ENCODE measurements at places on chromosomes 5 and 9.

- no peak for DNase-seq
These were observed 372.3 kb downstream of the ADGRV1 start for GRCh38 chr5:90930756-90931431.

- DNase-seq, result no peak
These were observed 30.0 kb upstream of the FGD3 start for GRCh38 chr9:92917176-92917800.

GRCh38 chr9:89137542-89138462 is 40.8 kb downstream of the SHC3 start:
- no peak for DNase-seq

DNA sequence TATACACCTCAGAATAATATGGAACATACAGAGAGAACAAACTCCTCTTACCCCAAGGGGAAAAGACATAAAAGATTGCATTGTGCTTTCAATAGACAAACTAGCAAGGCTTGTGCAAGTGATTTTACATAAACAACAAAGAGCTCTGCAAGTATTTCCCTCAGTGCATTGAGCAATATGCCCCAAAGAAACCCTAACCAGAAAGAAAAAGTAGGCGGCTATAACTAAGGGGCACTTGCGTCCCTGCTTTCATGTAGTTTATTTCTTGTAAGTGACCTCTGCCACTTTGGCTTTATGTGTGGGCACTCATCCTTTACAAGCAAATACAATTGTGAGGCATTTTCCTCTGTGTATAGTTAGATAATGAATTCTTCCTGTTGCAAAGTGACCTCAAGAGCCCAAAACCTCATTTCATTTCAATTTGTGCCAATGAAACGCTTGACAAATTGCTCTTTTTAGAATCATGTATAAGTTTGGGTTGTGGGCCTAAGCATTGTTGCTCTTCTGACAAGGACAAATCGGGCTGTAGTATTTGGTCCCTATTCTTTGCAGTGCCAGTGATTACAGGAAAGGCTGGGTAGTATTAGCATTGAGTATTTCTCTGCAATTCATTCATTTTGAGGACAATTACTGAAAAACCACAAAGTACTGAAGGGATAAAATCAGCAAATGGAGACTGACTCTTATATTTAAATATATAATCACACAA is 282.2 kb downstream of the DTWD2 start:
- DNase-seq, result no peak

- no peak for DNase-seq
These were observed 13.4 kb upstream of the ZCCHC9 start for GRCh38 chr5:81288021-81288433.

GRCh38 chr5:119218830-119219782 is 136.7 kb upstream of the TNFAIP8 start:
- DNase-seq, result no peak

DNA sequence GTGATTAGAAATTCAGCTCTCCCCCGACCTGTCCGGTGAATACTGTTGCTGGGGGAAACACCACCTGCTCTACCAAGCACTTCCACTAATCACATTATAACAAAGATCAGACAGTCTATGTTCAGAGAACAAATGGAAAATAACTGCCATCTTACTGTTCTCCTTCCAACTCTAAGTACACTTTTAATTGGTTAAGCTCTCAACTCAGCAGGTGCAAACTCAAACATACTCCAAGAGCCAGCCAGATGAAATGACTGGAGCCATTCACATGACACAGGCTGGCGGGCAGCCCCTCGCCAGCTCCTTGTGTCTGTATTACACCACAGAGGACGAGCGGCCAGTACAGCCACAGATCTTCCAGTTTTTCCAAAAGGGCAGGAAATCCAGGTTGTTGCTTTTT is 16.1 kb downstream of the LIFR start:
- DNase-seq, result no peak

- DNase-seq, result no peak
These were observed 60.1 kb upstream of the ZNF608 start for GRCh38 chr5:124806373-124807077.

GRCh38 chr5:154370119-154370518 is 75.7 kb upstream of the SAP30L start:
- DNase-seq, result no peak

DNA sequence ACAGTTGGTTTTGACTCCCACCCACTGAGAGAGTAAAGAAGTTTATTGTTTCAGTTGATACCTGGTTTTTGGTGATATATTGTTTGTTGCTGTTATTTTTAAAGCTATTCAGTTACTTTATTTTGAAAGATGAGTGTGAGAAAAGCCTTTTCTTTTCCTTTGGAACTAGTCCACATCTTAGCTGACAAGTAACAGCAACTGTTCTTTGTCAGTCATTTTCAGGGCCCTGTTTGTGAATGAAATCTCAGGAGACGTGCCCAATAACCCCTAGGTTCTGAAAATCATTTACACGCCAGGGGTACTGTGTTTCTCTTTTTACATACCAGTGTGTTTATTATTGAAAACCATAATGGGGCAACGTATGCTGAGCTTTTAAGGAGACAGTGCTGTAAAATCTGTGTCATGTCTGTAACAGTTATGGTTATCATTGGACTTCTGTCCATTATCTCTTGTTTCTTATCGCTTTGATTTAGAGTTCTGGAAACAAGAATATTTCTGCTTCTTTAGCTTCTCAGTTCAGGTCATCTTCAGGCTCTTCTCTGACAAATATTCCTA is 75.0 kb downstream of the LIX1 start:
- no peak for DNase-seq

DNA sequence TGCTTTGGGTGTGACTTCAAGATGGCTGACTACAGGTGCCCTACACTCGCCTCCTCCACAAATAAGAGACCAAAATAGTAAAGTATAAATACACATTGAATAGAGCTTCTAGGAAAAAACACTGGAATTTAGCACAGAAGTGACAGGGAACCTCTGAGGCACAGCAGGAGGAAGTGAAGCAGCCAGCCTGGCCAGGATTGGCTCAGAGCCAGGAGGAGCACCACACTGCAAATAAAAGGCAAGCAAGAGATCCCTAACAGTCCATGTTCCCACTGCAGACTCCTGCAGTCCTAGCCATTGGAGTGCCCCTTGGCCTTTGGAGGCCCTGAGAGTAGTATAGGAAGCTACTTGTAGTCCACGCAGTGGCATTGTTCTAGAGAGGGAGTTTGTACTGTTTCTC is 186.7 kb upstream of the TLX3 start:
- no peak for DNase-seq

GRCh38 chr9:16828340-16829281 is 41.9 kb downstream of the BNC2 start:
- DNase-seq, result no peak

DNA sequence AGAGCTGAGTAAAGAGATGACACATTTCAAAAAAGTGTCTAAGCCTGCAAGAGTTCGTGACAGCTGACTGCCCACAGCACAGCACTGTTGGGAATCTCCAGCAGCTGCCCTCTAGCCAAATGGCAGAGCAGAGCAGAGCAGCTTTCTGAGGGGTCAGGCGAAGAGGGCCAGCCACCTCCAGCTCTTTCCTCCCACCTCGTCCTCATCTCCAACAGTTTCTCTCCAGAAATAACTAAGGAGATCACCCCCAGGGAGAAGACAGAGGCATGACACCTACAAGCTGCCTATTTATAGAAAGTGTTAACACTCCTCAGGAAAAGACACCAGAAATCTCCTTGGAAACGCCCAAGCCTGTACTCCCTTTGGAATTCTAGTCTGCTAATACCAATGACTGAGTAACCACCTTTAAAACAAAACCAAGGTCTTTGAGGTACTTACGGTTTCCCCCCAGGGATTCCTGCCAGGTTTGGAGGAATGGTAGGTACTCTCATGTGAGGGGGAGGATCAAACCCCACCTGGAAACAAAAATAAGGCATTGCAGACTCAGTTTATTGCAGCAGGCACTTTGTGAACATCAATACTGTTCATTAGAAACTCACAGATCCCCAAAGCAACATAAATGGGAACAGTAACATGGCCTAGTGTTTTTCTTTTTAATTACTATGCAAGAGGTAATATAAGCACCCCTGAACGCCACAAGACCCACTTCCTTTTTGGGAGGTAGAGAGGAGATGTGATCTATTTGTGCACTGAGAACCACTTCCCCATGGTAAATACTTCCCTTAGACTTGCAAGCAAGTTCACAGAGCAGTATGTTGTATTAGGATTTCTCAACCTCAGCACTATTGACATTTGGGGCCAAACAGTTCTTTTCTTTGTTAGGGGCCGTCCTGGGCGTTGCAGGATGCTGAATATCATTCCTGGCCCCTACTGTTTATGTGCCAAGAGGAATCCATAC is 79.3 kb downstream of the TLE1 start:
- DNase-seq, result no peak

GRCh38 chr5:91130759-91131158 is 252.4 kb downstream of the ARRDC3 start:
- DNase-seq, result no peak

DNA sequence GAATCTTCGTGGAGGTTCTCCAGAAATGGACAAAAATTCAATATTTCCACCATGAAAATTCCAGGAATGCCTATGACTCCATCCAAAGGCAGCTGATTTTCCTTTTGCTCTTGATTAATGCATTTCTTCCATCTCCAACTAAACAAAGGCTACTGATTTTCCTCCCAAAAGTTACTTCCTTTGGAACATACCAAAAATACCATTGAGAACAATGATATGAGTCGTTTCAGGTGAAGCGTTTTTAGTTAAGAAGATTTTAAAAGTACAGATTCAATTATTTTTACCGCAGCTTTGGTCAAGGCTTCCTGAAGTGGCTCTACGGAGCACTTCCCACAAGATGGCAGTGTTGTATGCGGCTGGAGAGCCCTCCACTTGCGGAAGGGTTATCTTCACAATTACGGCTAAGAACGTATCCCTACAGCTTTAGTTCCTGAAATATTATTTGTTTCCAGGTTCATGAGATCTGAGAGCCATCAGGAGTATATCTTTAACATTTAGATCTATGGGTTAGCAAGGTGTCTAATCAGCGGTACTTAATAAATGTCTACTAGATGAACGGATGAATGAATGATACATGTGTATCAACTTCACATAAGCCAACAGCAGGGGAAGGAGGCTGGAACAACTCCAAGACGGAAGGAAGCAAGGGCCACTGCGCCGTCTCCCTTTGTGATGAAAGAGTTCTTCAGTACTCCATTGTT is 35.9 kb upstream of the ARSB start:
- DNase-seq, result peak; percentile 1

- DNase-seq, result no peak
These were observed 259.9 kb downstream of the GADD45G start for GRCh38 chr9:89864731-89865130.

DNA sequence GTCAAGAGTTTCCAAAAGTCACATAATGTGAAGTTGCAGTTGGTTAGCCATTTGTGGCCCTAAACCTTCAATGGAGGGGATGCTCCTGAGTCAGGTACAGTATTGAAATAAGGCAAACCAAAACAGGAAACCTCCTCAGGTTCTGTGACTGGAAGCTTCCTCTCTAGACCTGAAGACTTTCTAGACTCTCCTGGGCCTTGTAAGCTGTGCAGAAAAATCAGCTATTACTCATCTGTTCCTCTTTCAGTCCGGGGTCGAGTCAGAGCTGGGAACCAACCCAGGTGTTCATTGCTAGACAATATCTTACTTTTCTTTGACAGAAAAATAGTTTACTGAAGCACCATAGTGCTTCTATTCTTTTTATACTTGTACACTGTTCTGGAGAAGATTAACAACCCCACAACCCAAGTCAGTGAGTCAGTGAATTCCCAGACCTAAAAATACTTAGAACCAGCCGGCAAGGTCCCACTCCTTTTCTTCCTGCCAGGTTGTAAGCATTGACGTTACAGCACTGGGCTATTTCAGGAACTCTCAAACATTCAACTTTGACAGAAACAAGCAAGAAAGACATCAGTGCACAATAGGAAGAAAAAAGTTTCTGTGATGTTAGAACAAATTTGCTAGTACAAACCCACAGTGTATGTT is 47.3 kb downstream of the FSTL4 start:
- DNase-seq, result no peak

GRCh38 chr5:73495772-73496335 is 2.4 kb upstream of the BTF3 start:
- DNase-seq, result no peak

- no peak for DNase-seq
These were observed 30.9 kb downstream of the PDE6A start for GRCh38 chr5:149913436-149914419.

DNA sequence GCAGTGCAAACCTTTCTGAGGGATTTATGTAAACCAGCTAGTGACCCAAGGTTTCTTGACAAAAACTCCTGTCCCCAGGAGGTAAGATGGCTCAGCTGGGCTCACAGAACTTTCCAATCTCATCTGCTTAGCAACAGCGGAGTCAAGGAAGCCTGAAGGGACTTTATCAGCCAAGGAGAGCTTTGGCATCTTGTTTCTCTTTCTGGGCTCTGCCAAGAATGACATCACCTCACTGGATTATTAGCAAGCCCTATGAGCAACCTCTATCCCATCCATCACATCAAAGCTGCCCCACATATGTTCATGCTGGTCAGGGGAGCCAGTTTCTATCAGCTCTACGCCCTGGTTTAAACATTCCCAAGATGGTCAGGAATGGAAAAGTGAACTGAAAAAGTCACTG is 461.3 kb downstream of the ENC1 start:
- no peak for DNase-seq

- DNase-seq, result no peak
These were observed 478.5 kb downstream of the RAB3C start for GRCh38 chr5:59061377-59061776.

GRCh38 chr5:111454776-111455175 is 57.6 kb downstream of the STARD4 start:
- DNase-seq, result no peak

- DNase-seq, result no peak
These were observed 292.8 kb upstream of the KLF4 start for GRCh38 chr9:107782381-107782780.

Measured in stimulated activated CD8-positive, alpha-beta memory T cell treated with anti-CD3 and anti-CD28 coated beads, Interleukin-7, amount 100 ng/mL, for 4 hours (primary cell).